ENCODE measurements at places on chromosomes 4 and X. TPM values are rescaled to one million over a fixed set of nuclear protein-coding genes. Genes with fewer than 3 reads are reported as not detected.

The CRMP1 gene
- 1.8 TPM for total RNA-seq

The WWC2 gene
- total RNA-seq, result 47.1 TPM

The XG gene
- not detected for total RNA-seq

GRCh38 chr4:121072224-121073003, at the start of gene NDNF:
Gene NDNF, minus strand, starts transcription at chr4:121072535. Its CDS starts 26,698 bp downstream, at chr4:121045837.
- DNase-seq, result no peak

The ARL9 gene
- total RNA-seq, result 0.17 TPM

The VSIG4 gene
- not detected for total RNA-seq

GRCh38 chr4:150232029-150232428, 153.8 kb downstream of the DCLK2 start:
- DNase-seq, result no peak

The ADGRG4 gene
- not detected for total RNA-seq

The PNMA6F gene
- total RNA-seq, result not detected

GRCh38 chr4:80142394-80143306, 54.7 kb upstream of the PRDM8 start:
- no peak for DNase-seq

GRCh38 chr4:127604949-127605709, 27.6 kb upstream of the INTU start:
- DNase-seq, result no peak
